ENCODE measurements at places on chromosomes 16 and 17.

- DNase-seq = peak; percentile 99
These were observed at the start of the genes C17orf67 and DGKE for GRCh38 chr17:56833809-56834379. TSS of gene C17orf67 (minus strand) at chr17:56833920. CDS start at chr17:56815810, 18,110 bp downstream. TSS of gene DGKE (plus strand) at chr17:56834151. CDS start at chr17:56834796, 645 bp downstream.

DNA sequence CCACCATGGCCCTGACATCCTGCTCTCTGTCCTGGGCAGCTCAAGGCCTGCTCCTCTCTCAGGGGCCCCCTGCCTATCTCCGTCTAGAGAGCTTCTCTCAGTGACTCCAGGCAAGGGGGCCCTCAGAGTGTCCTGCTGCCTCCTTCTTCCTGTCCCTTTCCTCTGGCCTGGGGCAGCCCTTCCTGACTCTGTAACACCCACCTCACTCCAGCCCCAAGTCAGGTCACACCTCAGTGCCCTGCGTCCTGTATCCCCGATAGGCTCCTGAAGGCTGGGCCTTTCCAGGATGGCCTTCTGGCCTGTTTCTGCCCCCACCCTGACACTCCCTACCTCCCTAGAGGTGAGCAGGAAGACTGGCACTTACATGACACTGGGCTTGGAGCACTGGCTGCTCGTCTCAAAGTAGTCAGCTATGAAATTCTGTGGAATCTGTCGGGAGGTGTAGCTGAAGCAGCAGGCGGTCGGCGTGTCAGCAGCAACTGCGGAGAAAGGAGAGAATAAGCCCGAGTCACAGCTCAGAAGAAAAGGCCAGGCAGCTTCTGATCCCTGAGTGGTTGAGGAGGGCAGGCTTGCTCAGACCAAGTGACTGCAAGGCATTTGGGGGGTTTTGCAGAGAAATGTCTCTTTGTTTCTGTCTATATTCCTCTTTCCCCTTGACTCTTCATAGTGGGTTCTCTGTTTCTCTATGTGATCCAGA, 976 bp downstream of the CCL3L1 start:
- DNase-seq = no peak

GRCh38 chr17:14580499-14580898, 279.6 kb downstream of the HS3ST3B1 start:
- no peak for DNase-seq

DNA sequence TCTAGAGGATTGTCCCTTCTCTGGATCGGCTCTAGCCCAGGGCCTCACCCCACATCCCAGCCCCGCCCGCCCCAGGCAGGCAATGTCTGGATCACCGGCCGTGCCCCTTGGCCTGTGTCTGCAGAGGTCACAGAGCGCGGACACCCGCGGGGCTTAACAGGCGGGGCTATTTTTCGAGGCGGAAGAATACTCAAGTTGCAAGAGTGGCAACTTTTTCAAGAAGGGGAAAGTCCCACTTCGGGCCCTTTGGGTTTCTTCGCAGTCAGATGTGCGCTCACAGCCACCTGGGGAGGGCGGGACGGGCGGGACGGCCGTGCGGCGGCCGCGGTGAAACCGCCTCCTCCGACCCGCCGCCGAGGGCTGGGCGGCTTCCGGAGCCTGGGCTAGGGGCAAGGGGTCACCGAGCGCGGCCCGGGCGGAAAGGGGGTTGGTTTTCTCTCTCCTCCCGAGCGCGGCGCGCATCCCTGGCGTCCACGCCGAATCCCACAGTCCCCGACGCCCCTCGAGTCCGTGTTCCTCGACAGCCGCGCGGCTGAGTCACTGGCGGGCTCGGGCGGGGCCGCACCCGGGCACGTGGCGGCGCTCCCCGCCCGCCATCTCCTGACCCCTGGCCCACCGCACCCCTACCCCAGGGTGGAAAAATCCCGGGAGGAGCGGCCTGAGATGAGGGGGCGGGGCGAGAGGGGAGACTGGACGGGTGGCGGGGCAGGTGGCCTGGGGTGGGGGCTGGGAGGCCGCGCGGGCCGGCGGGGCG, 1.2 kb upstream of the PFN1 start:
- DNase-seq = peak; percentile 80

- no peak for DNase-seq
These were observed 479.9 kb upstream of the CDH11 start for GRCh38 chr16:65601781-65602180.

DNA sequence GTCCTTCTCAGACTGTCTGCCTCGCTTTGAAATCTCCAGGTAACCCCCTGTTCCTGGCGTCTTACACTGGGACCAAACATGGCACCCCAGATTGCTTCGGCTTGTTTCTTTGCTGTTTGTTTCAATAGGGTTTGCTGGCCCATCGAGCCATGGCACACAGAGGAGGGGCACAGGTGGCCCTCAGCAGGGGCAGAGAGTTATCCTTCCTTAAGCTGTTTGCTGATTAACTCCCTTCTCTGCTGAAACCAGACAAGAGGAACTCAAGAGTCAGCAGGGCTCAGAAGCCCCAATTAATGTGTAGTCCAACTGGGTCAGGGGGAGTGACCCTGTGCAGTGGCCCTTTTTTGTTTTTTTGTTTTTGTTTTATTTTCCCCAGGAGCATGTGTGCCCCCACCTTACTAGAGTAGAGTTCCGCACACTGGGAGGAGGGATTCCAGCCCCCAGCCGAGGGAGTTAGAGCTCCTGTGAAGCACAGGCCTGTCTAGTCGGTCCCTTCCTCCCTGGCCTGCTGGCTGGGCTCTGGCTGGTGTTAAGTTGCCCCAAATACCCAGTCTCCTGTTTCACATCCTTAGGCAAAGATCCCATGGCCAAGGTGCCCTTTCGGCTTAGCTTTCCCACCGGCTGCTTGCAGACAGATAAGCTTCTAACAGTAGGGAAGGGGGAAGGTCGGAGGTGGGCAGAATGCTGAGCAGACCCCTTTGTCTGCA, 39.3 kb downstream of the YPEL2 start:
- no peak for DNase-seq

DNA sequence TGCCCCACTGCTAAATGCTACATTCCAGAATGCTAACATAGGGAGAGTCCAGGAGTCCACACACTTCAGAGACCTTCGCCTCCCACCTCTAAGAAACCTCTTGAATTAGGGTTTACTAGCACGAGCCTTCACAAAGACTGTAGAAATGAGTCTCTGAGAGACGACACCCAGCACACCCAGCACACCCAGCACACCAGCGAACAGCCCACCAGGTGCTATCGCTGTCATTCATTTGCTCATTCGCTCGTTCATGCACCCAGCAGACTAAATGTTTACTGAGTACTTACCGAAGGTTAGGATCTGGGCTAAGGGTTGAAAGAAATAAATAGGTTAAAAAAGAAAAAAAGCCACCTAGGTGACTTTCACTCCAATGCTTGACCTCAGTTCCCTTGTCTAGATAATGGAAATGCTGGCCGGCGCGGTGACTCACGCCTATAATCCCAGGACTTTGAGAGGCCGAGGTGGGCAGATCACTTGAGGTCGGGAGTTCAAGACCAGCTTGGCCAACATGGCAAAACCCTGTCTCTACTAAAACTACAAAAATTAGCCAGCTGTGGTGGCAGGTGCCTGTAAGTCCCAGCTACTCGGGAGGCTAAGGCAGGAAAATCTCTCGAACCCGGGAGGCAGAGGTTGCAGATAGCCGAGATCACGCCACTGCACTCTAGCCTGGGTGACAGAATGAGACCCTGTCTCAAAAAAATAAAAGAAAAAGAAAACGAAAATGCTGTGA, 100.8 kb downstream of the ADCY9 start:
- no peak for DNase-seq

GRCh38 chr17:77505181-77505639, 364.4 kb downstream of the SEC14L1 start:
- no peak for DNase-seq

- DNase-seq = no peak
These were observed 30.4 kb downstream of the COX4I1 start for GRCh38 chr16:85829751-85830445.

GRCh38 chr16:65042438-65043365, 79.2 kb downstream of the CDH11 start:
- DNase-seq = no peak

GRCh38 chr17:36939802-36940312, 2.6 kb downstream of the LHX1 start:
- peak; percentile 32 for DNase-seq

- no peak for DNase-seq
These were observed 8.1 kb downstream of the AMZ2 start for GRCh38 chr17:68255731-68256538.

DNA sequence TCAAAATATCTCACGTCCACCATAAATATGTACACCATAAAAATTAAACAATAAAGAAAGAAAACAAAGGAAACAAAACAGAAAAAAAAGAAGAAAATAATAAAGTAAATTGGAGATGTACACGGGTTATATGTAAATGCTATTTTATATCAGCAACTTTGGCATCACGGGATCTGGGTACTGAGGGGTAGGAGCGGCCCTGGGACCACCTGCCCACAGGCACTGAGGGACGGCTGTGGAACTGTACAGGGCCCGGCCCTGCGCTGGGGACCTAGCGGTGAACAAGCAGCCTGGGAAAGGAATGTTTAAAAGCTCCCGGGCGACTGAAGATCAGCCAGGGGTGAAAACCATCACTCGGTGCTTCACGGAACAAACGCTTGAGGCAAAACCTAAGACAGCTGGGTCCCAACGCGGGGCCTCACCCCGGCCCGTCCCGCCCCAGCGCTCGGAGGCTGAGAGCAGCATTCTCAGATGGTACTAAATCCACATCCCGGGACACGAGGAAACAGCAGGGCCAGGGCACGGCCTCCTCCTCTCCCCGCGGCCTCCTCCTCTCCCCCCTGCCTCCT, 31.2 kb downstream of the NXN start:
- DNase-seq = no peak

DNA sequence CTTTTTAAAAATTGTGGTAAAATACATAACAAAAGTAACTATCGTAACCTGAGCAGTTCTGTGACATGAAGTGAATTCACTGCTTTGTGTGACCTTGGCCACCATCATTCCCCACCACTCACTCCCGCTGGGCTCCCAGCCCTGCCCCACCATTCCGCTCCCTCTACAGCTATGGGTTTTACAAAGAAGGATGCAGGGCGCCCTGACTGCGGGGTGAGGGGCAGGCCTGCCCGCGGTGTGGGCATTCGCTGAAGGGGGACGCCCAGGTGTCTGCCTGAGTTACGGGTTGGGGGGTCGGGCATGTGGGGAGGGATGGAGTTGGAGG, at the start of gene CEMP1:
TSS of gene CEMP1 (minus strand) at position 38 of the 325 bp plus-strand sequence. CDS start 335 bp downstream, outside the sequence.
- DNase-seq = no peak

- no peak for DNase-seq
These were observed 47.1 kb downstream of the NUP93 start for GRCh38 chr16:56777001-56777400.

DNA sequence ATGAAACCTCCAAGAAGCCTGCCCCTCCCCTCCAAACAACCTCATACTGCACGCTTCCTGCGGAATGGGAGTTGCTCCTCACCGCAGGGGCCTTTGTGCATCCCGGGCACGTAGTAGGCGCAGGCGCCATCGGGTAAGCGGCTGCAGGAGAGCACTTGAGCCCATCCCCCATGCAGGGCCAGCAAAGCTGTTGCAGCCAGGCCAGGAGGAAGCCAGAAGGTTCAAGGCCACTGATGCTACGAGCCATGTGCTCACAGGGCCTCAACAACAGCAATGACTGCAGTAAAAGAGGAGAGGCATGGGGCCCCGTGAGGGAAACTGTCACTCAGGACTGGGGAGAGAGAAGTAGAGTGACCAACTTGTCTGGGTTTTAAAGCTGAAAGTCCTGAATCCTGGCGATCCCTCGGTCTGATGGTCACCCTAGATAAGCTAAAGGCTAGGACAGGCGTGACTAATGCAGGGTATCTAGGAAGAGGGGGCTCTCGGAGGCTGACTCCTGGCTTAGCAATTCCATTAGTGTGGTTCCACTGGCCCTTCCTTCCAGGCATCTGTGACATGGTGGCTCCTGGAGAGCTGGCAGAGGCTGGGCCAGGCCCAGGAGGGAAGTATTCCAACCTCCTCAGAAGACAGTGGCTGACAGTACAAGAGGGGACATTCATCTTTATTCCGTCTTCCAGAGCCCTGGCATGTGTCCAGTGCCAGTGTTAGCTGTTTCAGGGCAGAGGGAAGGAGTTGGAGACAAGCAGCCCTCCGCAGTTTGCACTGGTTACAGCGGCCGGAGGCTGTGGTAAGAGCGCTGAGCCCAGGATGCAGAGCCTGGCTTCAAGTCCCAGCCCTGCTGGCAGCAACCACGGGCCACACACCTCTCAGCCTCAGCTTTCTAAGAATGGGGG, 20.8 kb downstream of the GOSR2 start:
- peak; percentile 36 for DNase-seq

GRCh38 chr17:58183514-58183913, 9.0 kb upstream of the EPX start:
- no peak for DNase-seq

DNA sequence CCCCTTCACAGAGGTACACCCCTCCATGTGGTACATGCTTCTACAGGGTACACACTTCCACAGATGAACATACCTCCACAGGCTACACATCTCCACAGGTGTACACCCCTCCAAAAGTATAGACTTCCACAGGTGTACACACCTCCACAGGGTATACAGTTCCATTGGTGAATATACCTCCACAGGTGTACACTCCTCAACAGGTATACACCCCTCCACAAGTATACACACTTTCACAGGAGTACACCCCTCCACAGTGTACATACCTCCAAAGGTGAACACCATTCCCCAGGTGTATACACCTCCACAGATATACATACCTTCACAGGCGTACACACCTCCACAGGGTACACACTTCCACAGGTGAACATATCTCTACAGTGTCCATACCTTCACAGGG, 9.4 kb downstream of the FOXN1 start:
- no peak for DNase-seq

- DNase-seq = no peak
These were observed 21.4 kb downstream of the THUMPD1 start for GRCh38 chr16:20720251-20720650.

DNA sequence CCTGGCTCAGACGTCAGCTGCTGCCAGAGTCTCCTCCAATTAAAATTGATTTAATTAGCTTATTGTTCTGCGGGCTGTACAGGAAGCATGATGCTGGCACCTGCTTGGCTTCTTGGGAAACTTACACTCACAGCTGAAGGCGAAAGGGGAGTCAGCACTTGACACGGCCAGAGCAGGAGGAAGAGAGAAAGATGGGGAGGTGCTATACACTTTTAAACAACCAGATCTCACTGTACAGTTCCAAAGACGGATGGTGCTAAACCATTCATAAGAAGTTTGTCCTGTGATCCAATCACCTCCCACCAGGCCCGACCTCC, 1.4 kb upstream of the PRDM7 start:
- no peak for DNase-seq

DNA sequence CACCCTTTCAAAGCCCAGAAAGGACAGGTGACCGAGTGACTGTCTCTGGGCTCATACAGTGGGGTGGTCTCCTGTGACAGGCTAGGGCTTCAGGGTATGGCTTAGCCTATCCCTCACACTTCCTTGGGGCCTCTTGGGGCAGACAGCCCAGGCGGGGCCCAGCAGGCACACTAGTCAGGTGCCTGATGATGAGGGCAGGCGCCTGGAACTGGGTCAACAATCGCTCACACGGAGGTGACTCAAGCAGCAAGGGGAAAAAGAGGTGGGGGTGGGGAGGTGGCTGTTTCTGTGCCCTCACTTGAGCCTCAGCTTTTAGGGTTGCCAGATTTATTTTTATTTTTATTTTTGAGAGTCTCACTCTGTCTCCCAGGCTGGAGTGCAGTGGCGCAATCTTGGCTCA, 6.4 kb upstream of the GRN start:
- no peak for DNase-seq

- DNase-seq = no peak
These were observed 72.0 kb upstream of the LGALS9 start for GRCh38 chr17:27558842-27559505.

- no peak for DNase-seq
These were observed 12.5 kb downstream of the EPN2 start for GRCh38 chr17:19249681-19250080.

Measured in stimulated activated CD8-positive, alpha-beta memory T cell treated with anti-CD3 and anti-CD28 coated beads, Interleukin-4, amount 100 ng/mL, for 48 hours (primary cell).